ENCODE measurements at places on chromosomes 1 and 21.

GRCh38 chr1:87511449-87511848 lies 182.8 kb downstream of the LMO4 start:
- DNase-seq: no peak

- peak; percentile 90 for DNase-seq
These were observed at the start of gene S100A16 for GRCh38 chr1:153612755-153613331. Gene S100A16 (minus strand): TSS chr1:153613137. CDS start chr1:153608151, 4,986 bp downstream.

- DNase-seq: no peak
These were observed 194.6 kb downstream of the PBX1 start for GRCh38 chr1:164753521-164754077.

- DNase-seq: no peak
These were observed 278.0 kb downstream of the MRPL39 start for GRCh38 chr21:25329227-25329825.

- DNase-seq: peak; percentile 41
These were observed 76.2 kb downstream of the MDM4 start for GRCh38 chr1:204592246-204592948.

GRCh38 chr1:166174108-166174507 lies 7.3 kb upstream of the FAM78B start:
- DNase-seq: no peak

All from myocyte (in vitro differentiated cells).